ENCODE measurements at places on chromosomes 11 and 22.

DNA sequence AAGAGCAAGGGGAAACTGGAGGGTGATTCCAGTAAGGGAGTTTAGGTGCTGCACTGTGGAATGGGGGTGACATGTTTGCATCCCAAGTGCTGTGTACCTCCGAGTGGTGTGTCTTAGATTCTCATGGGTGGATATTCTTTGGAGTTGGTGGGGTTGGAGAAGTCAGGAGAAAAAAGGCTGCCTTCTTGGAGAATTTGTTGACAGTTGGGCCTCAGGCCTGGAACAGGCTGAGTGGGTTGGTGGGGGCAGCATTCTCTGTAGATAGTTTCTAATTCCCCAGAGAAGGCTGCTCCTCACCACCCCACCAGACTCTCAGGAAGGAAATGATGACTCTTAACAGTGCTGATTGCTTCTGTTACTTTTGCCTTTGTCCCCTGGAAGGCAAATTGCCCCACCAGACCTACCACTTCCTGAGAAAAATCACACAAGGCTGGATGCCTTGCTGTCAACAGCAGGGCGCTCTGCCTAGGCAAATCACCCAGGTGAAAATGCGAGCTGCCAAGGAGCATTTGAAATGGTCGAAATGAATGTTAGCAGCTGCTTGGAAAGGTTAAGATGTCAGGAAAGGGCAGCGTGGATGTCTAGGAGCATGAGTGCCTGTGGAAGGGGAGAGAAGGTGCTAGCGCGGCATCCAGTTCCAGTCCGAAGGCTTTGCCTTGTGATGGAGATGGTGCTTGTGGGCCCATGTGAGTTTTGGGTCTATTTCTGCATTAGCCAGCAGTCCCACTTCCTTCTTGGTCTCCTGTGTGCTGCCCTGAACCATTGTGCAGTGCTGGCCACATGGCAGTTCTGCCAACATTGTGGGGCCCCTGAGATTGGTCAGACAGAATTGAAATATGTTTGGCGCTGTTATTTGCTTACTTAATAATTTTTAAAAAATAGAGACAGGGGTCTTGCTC lies 29.7 kb upstream of the SORL1-AS1 start:
- H3K27ac ChIP-seq, result peak overlapping the region; percentile 14
- H3K27me3 ChIP-seq, result no peaks in the 10 kb centered on the region
- peaks cover 5% of the 10 kb centered on the region for H3K36me3 ChIP-seq
- H3K4me3 ChIP-seq, result no peak overlapping the region
- DNase-seq, result no peak

DNA sequence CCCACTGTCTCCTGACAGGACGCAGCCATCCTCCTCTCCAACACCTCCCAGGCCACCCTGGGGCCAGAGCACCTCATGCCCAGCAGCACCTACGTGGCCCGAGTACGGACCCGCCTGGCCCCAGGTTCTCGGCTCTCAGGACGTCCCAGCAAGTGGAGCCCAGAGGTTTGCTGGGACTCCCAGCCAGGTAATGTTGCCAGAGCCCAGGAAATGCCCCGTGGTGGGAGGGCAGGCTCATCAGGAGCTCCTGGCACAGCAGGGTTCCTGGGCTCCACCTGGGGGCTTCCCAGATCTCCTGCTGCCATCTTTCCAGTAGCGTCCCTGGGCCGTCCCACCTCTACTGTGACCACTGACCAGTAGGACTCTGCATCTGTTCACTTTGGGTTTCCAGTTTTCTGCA lies 16.2 kb downstream of the CSF2RB start:
- H3K27me3 ChIP-seq, result no peaks in the 10 kb centered on the region
- H3K27ac ChIP-seq, result no peak overlapping the region
- DNase-seq, result peak; percentile 14
- no peaks in the 10 kb centered on the region for H3K4me1 ChIP-seq
- H3K4me3 ChIP-seq, result no peak overlapping the region

DNA sequence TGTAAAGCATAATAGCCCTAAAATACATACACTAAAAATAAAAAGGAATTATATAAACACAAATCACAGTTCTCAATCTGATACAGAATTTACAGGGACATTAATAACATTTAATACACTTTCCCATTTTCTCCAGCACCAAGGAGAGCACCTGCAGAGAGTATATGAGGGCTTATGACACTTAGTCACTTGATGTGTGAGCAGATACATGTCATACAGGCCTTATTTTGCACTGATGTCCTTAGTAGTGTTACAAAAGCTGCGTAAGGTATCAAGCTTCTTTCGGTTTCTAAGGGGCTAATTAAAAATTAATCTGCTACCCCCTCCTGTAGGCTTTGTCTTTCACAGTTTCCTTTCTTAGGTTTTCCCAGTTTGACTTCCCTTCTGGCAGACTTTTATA lies 61.3 kb downstream of the TRIM44 start:
- peaks cover 7% of the 10 kb centered on the region for H3K36me3 ChIP-seq
- no peak overlapping the region for H3K27ac ChIP-seq
- no peak for DNase-seq
- H3K4me3 ChIP-seq, result no peak overlapping the region

DNA sequence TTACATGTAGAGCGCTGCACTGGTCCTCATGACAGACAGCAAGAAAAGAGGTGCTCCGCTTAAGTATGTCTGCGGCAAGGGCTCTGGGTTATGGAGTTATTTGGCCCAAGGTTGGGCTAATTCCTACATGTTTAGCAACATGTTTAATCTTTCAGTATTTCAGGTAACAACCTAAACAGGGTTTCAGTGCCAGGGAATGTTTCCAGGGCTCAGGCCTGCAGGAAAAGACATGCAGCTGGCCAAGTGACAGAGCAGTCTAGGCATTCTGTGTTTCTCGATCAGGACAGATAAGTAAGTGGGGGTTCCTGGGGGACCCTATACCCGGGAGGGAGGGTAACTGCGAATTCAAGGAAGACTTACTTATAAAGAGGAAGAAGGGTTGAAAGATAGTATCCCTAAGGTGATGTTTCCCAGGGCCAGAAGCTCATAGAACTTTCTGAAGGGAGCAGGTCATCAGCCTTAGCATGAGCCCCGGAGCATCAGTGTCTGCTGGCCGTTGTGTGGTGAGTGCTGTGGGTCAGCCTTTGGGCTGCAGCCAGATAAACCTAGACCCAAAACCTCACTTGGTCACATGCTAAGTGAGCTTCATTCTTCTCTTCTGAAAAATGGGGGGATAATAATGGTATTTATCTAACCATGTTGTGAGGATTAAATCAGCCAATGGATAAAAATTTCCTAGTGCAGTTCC lies 18.4 kb downstream of the KCNJ5 start:
- DNase-seq, result no peak
- peaks cover 6% of the 10 kb centered on the region for H3K4me1 ChIP-seq
- peaks cover 2% of the 10 kb centered on the region for H3K27me3 ChIP-seq

DNA sequence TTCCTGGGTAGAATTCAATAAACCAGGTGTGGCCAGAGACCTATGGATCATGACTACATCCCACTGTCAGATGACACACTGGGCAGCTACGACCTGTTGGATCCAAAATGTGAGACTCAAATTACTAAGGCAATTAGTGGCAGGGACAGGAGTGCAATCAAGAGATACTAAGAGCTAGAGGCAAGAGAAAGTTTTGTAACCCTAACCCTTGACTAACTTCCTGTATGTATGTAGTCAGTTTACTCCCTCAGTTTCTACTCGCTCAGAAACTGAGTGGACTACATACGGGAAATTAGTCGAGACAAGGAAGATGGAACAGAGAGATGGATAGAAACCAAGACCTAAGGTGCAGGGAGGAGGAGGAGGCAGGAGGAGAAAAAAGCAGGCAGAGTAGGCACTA lies 2.7 kb downstream of the CYB5R2 start:
- H3K36me3 ChIP-seq, result no peaks in the 10 kb centered on the region
- no peaks in the 10 kb centered on the region for H3K27me3 ChIP-seq
- peaks cover 14% of the 10 kb centered on the region for H3K4me1 ChIP-seq
- DNase-seq, result no peak
- H3K27ac ChIP-seq, result no peak overlapping the region

DNA sequence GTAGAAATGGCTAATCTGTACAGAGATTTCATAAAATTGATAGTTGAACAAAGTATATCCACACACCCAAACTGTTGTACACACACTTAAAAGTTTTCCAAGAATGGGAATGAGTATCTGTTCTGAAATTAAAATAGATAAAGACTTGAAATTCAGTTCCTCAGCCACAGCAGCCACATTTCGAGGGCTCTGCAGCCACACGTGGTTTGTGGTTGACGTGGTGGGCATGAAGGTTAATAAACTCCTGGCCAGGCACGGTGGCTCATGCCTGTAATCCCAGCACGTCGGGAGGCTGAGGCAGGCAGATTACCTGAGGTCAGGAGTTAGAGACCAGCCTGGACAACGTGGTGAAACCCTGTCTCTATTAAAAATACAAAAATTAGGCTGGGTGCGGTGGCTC lies 24.0 kb downstream of the TPST2 start:
- peaks cover 7% of the 10 kb centered on the region for H3K36me3 ChIP-seq
- no peak overlapping the region for H3K4me3 ChIP-seq
- DNase-seq, result no peak

- DNase-seq, result no peak
- H3K4me1 ChIP-seq, result no peaks in the 10 kb centered on the region
- no peak overlapping the region for H3K4me3 ChIP-seq
These were observed 45.4 kb downstream of the AAMDC start for GRCh38 chr11:77866336-77866735.

DNA sequence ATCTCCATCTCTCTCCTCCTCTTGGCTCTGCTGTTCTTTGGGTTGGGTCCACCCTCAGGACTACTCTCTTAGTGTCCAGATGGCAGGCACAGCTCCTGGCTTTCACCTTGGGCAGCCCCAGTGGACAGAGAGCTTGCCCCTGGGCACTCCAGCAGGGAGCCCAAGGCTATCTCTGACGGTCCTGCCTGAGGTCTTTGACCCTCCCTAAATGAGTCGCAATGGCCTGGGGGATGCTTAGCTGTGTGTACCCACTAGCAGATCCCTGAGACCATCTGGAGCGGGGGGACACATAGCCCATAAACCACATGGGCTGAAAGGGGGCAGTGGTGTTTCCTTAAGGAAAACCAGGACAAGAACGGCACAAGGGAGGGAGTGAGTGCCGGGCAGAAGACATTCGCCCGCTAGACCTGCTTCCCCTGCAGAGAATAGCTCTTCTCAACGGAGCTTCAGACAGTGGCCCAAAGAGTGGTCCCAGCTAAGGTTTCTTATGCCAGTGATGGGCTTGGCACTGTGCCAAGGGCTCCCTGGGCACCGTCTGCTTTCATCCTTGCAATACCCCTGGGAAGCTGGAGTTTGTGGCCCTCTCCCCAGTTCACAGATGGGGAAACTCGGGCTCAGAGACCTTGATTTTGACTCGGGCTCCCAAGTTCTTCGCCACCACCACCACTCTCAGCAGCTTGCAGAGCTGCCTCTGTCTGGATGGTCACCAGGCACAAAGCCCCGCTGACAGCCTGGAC lies 53.9 kb upstream of the ANO1 start:
- no peaks in the 10 kb centered on the region for H3K36me3 ChIP-seq
- H3K4me3 ChIP-seq, result no peak overlapping the region
- no peak for DNase-seq
- H3K4me1 ChIP-seq, result peaks cover 7% of the 10 kb centered on the region

DNA sequence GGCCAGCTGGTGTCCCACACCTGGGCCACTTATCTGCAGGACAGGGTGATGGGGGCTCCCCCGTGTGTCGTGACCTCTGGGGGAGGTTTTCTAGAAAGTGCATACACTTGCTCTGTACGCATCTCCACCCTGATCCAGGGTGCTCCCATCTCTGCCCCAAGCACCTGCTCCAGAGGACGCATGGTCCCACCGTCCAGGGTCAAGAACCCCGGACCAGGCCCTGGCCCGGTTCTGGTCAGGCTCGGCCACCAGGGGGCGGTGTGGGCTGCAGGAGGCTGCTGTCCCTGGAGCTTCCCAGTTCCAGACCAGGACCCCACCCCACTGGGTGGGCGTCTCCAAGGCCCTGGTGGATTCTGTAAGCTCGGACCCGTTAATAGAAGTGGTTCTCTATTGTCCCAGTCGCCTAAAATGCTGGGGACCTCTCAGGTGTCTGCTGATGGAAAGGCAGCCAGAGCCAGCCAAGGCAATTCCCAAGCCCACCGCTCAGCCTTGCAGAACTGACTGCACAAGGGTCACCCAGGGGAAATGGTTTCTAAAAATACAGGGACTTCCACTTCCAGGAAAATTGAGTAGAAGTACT lies 34.7 kb upstream of the SEPTIN5 start:
- H3K4me3 ChIP-seq, result no peak overlapping the region
- H3K4me1 ChIP-seq, result no peaks in the 10 kb centered on the region
- DNase-seq, result peak; percentile 69
- H3K27me3 ChIP-seq, result peaks cover 7% of the 10 kb centered on the region
- H3K36me3 ChIP-seq, result no peaks in the 10 kb centered on the region

DNA sequence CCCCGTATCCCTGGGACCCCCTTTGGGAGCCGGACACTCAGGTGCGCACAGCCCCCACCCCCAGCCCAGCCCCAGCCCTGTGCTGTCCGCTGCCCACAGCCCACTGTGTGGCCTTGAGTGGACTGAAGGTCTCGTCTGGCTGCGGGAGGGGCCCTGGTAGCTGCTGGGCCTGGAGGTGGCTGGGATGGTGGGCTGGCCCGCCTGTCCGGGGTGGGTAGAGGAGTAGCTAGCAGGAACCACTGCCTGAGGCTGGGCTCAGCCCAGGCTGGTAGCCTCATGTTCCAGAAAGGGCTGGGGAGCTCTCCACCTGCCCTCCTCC lies 4.6 kb upstream of the MUC6 start:
- DNase-seq, result no peak
- no peaks in the 10 kb centered on the region for H3K36me3 ChIP-seq
- no peaks in the 10 kb centered on the region for H3K27me3 ChIP-seq
- no peak overlapping the region for H3K4me3 ChIP-seq

DNA sequence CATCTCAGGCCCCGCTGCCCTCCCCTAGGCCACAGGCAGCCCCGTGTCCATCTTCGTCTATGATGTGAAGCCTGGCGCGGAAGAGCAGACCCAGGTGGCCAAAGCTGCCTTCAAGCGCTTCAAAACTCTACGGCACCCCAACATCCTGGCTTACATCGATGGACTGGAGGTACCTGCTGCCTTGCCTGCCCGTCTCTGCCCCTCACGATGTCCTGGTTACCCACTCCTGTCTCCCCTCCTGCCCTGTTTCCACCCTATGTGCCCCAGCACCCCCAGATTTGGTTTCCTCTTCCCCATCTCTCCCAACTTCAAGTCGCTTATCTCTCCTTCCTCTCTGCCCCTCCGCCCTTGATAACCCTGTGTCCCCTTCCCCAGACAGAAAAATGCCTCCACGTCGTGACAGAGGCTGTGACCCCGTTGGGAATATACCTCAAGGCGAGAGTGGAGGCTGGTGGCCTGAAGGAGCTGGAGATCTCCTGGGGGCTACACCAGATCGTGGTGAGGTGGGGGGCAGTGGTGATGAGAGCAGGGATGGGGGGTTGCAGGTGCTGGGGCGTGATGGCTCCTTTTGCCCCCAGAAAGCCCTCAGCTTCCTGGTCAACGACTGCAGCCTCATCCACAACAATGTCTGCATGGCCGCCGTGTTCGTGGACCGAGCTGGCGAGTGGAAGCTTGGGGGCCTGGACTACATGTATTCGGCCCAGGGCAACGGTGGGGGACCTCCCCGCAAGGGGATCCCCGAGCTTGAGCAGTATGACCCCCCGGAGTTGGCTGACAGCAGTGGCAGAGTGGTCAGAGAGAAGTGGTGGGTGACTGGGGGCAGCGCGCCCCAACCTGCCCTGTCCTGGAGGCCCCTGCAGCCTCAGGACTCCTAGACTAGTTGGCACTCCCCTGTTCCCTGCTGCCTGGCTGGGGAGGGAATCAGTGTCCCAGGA lies 930 bp downstream of the SCYL1 start:
- H3K27ac ChIP-seq, result peak overlapping the region; percentile 92
- no peak for DNase-seq
- peaks cover 58% of the 10 kb centered on the region for H3K4me1 ChIP-seq
- H3K27me3 ChIP-seq, result no peaks in the 10 kb centered on the region
- peak overlapping the region; percentile 82 for H3K4me3 ChIP-seq
- H3K36me3 ChIP-seq, result peaks cover 15% of the 10 kb centered on the region

Measured in liver (tissue), 10 donors.